ENCODE measurements at places on chromosomes 12 and 14.
A peak's percentile ranks its signal among the peaks of the same experiment; 100 is the strongest.

- DNase-seq, result no peak
These were observed 163.8 kb upstream of the LMNTD1 start for GRCh38 chr12:25716842-25717241.

DNA sequence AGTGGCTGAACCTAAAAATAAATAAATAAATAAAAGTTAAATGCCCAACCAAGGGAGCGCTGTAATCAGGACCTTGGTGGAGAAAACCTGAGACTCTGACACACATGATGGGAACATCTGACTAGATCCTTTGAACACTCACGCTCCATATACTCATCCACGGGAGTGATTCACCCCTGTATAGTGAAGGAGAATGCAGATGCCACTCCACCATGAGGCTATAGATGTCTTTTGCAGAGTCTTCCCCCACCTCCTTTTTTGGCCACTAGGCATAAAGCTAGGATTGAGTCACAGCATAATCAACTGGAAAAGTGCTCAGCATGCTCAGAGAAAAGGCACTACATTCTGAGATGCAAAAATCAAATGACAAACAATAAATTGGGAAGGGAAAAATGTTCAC lies 19.0 kb downstream of the ADAM20 start:
- DNase-seq, result no peak

GRCh38 chr14:34098045-34098984 lies 147.4 kb upstream of the EGLN3 start:
- DNase-seq, result peak; percentile 24

GRCh38 chr12:42199007-42199406 lies 39.0 kb downstream of the YAF2 start:
- DNase-seq, result peak; percentile 71

- no peak for DNase-seq
These were observed 282.8 kb downstream of the EGLN3 start for GRCh38 chr14:33668066-33668465.

- DNase-seq, result no peak
These were observed 62.3 kb upstream of the CCDC175 start for GRCh38 chr14:59638885-59639284.

DNA sequence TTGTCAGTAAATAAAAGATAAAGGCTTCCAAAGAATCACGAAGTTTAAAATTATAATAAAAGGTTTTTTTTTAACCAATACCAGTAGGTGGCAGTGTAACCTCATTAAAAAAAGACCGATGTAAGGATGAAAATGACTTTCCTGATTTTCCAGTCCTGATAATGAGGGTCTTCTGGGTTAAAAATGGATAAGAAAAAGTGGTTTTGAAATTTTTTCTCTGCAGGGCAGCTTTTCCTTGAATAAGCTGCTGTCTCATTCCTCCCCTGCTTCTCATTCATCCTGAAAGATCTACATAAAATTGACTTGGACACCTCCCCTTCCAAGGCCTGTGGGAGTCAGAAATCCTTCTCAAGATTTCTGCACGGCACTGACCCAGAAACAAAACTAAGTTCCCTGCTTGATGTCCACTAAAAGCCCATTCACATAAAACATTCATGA lies 58.9 kb upstream of the FBXO33 start:
- peak; percentile 4 for DNase-seq

- DNase-seq, result peak; percentile 4
These were observed 661.7 kb downstream of the VRK1 start for GRCh38 chr14:97458661-97459579.
